Caki2 (cell line): ENCODE measurements at places on chromosomes 3 and 15.
A peak's percentile ranks its signal among the peaks of the same experiment; 100 is the strongest.

DNA sequence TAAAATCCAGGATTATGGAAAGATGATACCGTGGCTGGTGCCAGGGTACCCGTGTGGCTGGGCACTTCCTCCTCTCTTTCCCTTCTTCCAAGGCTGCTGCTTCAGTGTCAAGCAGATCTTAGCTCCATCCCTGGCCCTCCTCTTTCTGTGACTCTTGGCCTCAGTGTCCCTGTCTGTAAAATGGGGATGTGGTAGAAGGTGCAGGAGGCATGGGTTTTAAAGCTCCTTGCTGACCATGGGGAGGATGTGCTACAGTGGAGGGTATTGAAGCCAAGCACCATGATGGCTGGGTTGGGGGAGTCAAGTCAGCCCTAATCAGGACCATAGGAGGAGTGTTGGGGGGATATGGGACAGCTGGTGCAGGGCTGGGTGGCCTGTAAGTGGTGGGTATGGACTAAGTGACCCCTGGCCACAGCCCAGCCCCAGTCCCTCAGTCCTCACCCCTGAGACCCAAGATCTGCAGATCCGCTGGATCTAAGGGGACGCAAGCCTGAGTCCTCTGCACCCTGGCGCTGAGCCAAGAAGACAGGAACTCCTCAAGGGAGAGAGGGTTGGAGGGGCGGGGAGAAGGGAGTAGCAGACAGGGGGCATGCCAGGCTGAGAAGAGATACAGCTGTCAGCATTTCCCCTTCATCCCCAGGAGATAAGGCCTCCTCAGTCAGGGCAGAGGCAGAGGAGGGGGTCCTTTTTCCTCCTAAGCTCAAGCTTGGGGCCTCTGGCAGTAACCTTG lies 12.0 kb downstream of the PTH1R start:
- DNase-seq = no peak

GRCh38 chr3:13879946-13880810 lies at the start of gene WNT7A:
Gene WNT7A, minus strand, starts transcription at chr3:13880071. Its CDS starts 255 bp downstream, at chr3:13879816.
- DNase-seq = peak; percentile 27

DNA sequence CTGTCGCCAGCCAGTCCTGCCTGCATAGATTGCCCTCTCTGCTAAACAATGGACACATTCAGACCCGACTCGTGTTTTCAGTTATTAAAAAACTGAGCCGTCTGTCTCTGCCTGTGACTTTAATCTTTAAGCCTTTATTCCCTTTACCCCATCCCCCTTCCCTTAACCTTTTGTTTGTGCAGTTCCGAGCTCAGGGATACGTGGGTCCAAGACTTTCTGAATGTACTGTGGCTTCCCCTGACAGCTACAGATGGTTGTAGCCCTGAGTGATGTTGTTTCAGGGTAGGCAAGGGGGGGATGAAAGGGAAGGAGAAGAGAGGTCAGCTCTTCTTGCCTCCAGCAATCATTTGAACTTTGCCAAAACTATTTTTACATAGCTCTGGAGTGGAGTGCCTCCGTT lies 44.6 kb downstream of the EEFSEC start:
- DNase-seq = no peak

GRCh38 chr3:157406394-157406793 lies 30.3 kb upstream of the PTX3 start:
- DNase-seq = no peak

DNA sequence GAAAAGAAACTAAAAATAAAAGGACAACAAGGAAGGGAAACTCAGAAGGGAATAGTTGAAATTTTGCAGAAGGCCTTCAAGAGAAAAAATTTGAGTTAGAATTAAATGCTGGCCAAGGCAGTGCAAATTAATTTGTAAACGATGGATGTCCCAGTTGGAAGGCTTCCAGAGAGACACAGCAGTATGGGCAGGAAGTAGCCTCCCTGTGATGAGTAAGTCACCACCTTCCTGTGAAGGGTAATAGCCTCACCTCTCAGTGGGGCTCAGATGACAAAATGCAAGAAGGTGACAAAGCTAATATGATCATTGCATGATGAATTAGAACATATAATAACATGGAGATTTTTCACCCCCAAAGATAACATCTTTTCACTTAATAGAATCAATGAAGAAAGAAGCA lies 27.3 kb upstream of the TMCO5A start:
- peak; percentile 14 for DNase-seq

GRCh38 chr3:127773752-127774395 lies 48.4 kb downstream of the MGLL start:
- no peak for DNase-seq

DNA sequence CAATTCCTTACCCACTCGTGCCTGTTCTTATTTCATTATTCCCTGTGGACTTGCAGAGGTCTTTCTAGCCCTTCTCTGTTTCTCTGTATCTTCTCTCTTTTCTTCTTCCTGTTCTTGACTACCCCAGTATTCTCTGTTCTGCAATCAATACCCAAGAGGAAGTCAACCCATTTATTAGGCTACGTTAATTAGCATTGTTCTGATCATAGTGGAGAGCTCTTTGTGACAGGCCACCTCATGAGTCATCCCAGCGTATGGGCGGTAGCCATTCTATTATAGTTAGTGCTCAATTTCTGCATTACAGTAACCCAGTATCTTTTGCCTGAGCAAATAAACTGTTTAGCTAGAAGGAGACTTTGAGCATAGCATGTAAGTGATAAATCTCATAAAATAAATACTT lies 259.5 kb upstream of the GRM7 start:
- DNase-seq = no peak

DNA sequence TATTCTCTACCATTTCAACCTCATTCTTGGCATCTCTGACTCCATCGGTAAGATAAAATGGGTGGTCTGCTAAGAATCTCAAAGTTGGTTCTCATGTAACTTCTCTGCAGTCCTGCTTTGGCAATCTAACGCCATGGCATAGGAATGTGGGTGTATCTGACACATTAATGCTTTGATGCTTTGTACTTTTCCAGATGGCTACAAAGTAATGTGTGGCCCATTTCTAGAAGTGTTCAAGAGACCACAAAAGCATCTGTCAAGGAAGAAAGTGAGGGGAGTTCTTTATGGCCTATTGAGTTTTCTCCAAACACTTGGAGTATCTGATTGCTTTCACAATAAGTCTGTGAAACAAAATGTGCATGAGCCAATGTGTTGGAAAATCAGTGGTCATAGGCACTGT lies 339.9 kb upstream of the TGFBR2 start:
- DNase-seq = no peak

- no peak for DNase-seq
Observed at GRCh38 chr3:153856932-153857331, 264.3 kb upstream of the ARHGEF26 start.

- DNase-seq = no peak
Observed at GRCh38 chr3:187689984-187690383, 12.4 kb downstream of the RTP2 start.

DNA sequence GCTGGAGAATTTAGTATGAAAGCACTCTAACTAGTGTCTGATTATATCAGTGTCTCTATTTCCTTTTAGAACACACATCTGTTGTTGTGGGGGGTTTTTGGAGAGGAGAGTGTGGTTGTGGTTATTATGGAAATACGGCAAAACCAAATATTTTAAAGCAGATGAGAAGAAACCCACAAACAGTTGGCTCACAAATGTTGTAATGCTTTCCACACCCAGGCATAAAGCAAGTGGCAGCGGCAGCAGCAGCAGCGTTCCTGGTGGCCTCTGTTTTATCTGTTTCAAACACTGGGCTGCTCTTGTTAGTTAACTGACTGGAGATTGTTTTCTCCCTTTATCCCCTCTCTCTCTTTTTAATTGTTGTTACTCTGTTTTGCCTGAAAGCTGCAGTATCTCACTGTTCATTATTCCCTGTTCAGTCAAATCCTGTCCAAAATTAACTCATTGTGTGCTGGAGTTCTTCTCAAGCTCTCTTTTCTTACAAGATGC lies 1045.5 kb upstream of the NR2F2 start:
- no peak for DNase-seq

GRCh38 chr15:52362497-52362896 lies 66.9 kb upstream of the MYO5C start:
- no peak for DNase-seq

DNA sequence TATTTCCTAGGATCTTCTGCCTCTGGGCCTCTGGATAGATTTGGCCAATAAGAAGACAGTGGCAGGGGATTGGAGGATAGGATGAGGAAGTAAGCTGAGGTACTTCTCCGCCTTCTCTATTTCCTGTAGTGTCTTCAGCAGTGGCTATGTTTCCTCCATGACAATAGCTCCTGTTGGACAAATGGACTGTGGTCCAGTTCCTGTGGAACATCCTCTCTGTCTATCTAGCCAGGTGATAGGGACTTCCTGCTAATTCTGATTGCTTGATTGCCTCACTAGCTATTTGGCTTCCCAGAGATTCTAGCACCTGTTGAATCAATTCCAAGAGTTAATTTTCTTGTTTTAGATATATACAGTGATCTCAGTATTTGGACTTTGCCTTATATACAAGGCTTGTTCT lies 456.2 kb upstream of the NECTIN3 start:
- no peak for DNase-seq

DNA sequence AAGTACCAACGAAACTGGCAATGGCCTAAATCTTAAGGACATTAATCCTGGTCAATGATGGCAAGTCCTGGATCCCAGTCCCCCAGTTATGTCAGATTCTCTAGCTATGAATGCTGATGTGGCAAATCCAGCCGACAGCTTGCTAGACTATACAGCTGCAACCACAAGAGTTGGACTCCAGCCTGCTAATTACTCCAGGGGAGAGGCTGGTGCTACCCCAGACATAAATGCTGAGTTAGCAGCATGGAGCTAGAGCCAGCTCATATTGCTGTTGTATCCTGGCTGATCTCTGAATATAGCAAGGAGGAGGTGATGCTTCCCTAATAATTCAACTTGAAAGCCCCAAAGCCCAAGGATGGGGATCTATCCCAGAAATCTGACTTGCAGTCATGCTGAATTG lies 207.1 kb downstream of the LRRN1 start:
- no peak for DNase-seq

DNA sequence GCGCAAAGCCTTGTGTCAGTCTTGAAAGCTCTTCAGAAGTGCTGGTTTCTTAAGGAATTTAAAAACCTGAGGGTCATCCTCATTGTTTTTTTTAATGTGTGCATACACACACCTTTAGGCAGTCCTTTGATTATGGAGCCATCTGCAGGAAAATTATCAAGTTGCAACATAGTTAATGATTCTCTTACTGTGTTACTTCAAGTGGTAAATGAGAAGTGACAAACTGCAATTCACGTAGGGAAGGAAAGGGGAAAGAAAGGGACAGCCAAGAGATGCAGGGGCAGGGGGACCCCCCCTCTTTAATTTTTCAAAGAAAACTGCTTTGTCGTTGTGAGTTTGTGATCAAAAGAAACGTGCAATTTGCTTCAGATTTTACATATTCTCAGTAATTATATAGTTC lies 162.4 kb upstream of the CGNL1 start:
- peak; percentile 73 for DNase-seq

GRCh38 chr3:153096731-153097131 lies 65.3 kb upstream of the RAP2B start:
- DNase-seq = peak; percentile 79

DNA sequence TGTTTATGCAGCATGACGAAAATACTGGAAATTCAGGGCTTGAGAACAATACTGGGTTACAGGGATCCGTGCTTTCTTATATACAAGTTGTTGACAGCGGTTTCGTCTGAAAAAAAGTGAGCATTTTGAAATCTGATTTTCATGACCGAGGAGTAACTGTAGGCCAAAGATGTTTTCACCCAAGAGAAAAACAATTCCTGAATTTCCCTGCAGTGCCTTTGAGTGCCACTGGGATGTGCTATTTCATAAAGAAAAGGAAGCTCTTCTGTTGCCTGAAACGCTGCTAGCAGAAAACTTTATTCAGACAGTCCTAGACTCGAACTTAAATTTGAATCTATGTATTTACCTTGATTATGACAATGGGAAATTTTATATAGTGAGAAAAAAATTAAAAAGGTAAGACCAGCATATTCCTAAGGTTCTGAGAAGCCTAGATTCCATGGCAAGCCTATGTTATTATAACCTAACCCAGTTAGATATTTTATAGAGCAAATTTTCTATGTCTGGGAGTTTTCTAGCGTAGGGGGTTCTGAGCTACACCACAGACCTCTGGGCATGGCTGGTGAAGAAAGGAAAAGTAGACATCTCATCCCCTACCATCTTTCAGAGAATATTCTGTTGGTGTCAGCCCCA lies 30.2 kb downstream of the KCNAB1 start:
- peak; percentile 61 for DNase-seq

DNA sequence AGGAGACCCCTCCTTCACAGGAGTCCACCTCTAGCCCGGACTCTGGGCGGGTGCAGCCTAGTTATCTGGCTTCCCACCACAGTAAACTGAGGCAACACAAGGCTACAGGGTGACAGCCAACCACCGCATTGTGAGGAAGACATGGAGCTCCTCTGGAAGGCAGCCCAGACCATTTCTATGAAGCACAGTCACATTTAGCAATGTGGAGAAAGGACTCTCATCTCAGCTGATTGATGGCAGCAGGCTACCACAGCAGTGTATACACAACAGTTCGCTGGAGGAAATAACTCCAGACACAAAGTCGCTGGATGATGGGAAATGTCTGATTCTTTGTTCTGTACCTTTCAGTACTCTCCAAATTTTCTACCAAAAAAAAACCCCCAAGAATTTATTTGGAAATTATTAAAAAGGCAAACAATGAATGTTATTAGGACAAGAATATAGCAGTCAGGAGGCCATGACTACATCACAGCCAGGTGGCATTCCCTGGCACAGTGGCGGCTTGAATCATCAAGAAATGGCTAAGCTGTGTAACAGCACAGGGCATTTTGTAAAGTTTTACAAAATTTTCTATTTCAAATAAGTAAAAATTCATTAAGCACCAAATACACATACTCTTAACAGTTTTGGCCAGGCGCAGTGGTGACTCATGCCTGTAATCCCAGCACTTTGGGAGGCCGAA lies 40.1 kb downstream of the FAN1 start:
- no peak for DNase-seq

DNA sequence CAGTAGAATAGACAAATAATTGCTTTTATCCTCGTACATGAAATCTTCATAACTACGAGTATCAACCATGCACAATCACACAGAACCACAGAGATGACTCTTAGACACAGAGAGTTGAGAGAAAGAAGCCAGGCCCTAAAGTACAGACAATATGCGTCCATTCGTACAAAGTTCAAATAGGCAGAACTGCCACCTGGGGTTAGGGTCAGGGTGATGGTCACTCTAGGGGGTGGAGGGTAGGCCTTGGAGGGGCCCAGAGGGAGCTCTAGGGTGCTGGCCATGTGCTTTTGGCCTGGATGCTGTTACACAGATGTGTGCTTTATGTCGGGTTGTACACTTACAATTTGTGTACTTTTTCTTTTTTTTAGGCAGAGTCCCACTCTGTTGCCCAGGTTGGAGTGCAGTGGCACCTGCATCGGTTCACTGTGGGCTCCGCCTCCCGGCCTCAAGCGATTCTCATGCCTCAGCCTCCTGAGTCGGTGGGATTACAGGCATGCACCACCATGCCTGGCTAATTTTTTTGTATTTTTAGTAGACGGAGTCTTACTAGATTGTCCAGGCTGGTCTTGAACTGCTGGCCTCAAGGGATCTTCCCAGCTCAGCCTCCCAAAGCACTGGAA lies 65.9 kb upstream of the KLF13 start:
- no peak for DNase-seq

GRCh38 chr3:125643172-125643571 lies 47.9 kb upstream of the OSBPL11 start:
- DNase-seq = no peak
